Right forelimb (tissue), 1 donor: ENCODE measurements at places on chromosomes 2 and 18.

GRCh38 chr18:68267583-68267982 lies 447.3 kb downstream of the TMX3 start:
- DNase-seq: no peak

DNA sequence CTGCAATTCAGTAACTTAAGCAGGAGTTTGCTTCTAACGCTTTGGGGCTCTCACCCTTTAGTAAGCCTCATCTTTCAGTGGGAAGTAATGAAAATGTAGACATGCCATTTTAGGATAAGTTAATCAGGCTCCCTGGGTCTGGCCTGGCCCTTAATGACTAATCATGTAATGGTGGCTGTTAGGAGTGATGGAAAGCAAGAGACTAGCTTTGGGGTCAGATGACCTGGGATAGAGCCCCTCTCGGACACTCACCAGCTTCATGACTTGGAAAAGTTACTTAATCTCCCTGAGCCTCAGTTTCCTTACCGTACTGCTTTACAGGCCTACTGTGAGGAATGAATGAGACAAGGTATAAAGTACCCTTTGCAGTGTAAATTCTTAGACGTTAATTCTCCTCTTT lies 194.4 kb downstream of the LPIN1 start:
- no peak for DNase-seq

- no peak for DNase-seq
Measured at GRCh38 chr2:201673546-201673945, 24.9 kb downstream of the MPP4 start.

DNA sequence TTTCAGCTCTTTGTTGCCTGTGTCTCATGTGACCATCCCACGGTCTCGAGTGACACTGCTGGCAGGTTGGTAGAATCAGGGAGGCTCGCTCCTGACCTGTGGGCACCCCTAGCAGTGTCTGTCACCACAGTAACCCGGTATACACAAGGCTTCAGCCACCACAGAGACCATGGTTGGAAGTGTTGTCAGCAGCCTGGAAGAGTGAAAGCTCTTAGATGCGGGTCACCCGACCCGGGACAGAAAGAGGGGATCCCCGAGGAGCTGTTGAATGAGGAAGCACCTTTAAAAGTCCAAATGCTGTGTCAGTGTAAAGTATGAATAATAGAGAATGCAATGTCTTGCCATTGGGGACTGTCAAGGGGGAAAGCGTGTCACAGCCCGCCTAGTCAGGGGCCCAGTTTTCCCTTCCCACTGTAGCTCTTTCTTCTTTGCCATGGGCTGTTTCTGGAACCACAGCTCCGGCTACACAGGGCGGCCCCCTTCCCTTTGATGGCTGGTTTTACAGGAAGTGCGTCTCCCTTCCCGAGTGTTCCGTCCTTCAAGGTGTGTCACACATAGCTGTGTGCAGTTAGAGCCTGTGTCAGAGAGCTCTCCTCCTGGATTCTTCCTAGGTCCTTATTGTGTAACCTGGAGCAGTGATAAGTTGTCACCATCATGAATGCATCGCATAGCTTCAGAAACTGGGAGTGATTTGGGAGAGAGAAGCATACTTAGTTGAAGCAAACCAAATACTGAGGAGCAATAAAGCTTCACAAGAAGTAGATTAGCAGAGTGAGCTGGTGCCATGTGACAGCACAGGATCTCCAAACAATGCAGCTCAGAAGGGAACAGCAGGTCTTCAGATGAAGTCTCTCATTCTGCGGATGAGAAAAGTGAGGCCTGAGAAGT lies 81.4 kb downstream of the MTCL1 start:
- DNase-seq: no peak

DNA sequence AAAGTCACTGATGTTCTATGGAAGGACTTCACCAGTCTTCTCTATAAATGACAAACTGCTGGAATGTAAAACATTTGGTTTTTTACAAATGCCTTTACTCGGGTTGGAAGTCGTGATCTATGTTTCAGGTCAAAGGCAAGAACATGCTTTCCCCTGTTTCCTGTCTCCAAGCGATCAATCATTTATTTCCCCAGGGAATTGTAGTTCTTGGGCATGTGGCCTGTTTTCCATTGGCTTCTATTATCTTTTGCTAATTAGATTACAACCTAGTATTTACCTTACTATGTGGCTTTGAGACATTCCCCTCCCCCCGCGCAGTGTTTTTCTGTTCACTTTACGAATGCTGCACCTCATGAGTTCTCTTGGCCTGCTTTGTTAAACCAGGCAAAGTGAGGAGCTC lies 684.2 kb downstream of the EPHA4 start:
- no peak for DNase-seq

GRCh38 chr2:104402825-104403224 lies 451.1 kb upstream of the POU3F3 start:
- DNase-seq: no peak

- no peak for DNase-seq
Measured at GRCh38 chr2:126835831-126836230, 62.9 kb upstream of the TEX51 start.

GRCh38 chr18:37440206-37440605 lies 125.4 kb downstream of the CELF4 start:
- DNase-seq: no peak

GRCh38 chr2:60221098-60221497 lies 332.4 kb downstream of the BCL11A start:
- DNase-seq: no peak

- DNase-seq: no peak
Measured at GRCh38 chr18:70994116-70994515, 705.3 kb downstream of the SOCS6 start.

- DNase-seq: no peak
Measured at GRCh38 chr2:74843433-74843832, 9.5 kb downstream of the HK2 start.

DNA sequence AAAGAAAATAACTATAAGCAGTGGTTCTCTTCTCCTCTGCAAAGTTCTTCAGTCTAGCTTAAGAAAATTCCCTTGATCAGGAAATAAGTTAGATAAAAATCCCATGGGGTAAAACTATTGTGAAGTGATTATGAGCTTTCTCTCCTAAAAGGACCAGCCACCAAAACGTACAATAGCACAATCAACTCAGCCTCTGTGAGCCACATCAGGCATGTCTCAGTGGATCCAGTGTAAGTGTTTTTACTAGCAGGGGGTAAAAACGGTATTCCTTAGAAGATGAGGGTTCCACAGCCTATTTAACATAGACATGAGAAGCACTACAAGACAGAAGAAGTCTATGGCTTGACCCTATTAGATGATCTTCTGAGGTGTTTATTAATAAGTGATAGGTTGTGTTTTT lies 503.2 kb downstream of the PIK3C3 start:
- DNase-seq: no peak

- DNase-seq: no peak
Measured at GRCh38 chr2:15760232-15760910, 168.7 kb downstream of the DDX1 start.

- no peak for DNase-seq
Measured at GRCh38 chr2:217047631-217048030, 187.8 kb upstream of the TNP1 start.

- DNase-seq: no peak
Measured at GRCh38 chr2:16392647-16393499, 272.8 kb downstream of the CYRIA start.

DNA sequence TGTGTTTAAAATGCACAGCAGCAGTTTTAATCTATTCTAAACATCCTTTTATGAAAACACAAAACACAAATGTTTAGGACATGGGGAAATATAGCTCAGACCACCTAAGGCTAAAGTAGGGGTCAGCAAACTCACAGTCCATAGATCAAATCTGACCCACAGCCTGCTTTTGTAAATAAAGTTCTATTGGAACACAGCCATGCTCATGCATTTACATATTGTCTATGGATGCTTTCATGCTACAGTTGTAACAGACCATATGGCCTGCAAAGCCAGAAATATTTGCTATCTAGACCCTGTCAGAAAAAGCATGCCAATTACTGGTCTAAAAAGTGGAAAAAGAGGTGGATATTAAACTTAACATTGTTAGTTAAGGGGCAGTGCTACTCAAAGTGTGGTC lies 1105.4 kb upstream of the KLHL29 start:
- no peak for DNase-seq

GRCh38 chr2:181553244-181553643 lies 96.1 kb downstream of the ITGA4 start:
- DNase-seq: no peak

DNA sequence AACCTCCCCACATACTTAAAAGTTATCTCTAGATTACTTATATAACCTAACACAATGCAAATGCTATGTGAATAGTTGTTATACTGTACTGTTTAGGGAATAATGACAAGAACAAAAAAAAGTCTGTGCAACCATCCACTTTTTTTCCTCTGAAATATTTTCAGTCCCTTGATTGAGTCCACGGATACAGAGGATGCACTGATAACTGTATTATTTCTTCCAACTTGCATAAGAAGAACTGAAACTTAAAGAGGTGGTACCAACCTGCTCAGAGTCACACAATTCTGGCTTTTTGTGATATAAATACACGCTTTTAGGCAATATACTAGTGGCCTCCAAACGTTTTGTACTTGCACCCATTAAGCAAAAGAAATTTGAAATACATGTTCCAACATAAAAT lies 1.4 kb downstream of the SMC6 start:
- no peak for DNase-seq

DNA sequence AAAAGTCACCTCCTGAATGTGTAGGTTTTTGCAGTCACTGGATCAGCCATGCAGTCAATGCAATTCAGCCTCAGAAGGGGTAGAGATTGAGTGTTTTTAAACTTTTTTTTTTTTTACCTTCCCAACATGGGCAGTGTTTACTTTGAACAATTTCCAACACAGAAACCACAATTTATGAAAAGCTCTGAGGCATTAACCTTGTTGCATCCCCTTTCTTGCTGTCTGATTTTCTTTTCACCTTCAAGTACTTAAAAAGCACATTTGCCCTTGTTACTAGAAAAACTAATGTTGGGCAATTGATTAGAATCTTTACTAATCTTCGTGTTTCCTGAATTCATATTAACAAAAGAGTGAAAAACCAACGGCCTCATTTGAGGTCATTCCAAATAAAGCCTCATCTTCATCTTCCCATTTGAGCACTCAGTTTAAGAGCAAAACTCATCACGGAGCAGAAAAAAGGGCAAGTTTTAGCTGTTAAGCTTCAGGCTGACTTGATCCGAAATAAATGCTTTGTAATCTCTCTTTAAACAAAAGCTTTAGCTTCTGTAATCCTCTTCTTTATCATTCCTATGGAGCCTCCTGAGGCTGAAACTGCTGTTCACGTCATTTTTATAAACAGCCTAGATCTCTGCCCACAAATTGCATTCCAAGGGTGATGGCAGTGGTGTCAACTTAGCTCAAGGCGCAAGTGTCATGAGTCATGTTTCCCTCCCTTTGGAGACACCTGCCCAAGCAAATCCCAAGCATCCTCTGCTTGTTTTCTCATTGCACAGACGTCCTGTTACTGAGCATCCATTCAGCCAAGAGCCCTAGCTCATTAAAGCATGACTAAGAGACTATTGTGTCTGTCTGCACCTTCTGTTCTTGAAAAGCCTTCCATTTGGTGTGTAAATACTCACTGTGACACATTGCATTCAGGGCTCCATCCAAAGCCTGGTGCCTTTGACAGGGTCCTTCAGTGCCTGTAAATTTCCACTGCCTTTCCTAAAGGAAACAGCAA lies 107.7 kb downstream of the HNMT start:
- no peak for DNase-seq

GRCh38 chr18:22856870-22857269 lies 76.3 kb upstream of the RBBP8 start:
- no peak for DNase-seq

GRCh38 chr2:27308359-27308881 lies at the start of gene UCN:
UCN (minus strand) TSS chr2:27308445; CDS start chr2:27307895, 550 bp downstream.
- peak; percentile 74 for DNase-seq

GRCh38 chr2:240328526-240328925 lies 106.9 kb upstream of the GPC1 start:
- DNase-seq: no peak

- DNase-seq: no peak
Measured at GRCh38 chr2:32135409-32135808, 30.3 kb upstream of the SLC30A6 start.

GRCh38 chr2:190713471-190713870 lies 64.6 kb downstream of the NAB1 start:
- DNase-seq: no peak

- no peak for DNase-seq
Measured at GRCh38 chr2:27485496-27485895, 4.0 kb downstream of the IFT172 start.

- DNase-seq: no peak
Measured at GRCh38 chr2:113724010-113724409, 32.4 kb downstream of the SLC35F5 start.

GRCh38 chr2:160970052-160970965 lies 189.9 kb upstream of the TANK start:
- peak; percentile 59 for DNase-seq

DNA sequence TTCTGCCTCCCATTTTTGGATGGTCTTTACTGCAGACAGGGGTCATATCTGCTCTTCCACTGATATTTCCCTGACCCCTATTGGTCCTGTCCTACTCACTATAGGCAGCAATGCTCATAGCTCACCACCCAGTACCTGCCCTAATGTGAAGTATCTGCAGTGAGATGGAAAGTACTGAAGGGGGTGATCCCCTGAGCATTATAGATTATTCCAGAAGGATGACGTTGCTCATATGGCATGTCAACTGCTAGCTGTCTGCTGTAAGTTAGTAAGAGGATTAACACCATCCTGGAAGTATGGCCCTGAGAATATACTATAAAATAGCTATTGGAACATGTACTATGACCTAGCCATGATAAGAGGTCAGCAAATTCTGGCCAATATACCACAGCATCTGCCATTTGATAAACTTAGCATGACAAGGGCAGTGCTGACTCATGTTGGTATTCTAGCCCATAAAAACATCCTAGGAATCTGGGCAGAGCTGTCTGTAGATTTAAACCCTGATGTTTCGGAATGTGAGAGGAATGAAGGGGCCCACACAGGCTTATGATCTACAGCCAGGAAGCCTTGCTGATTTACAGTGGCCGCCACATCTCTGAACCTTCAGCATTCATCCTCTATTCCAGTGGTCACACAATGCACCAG lies 451.4 kb downstream of the TNS1 start:
- no peak for DNase-seq

DNA sequence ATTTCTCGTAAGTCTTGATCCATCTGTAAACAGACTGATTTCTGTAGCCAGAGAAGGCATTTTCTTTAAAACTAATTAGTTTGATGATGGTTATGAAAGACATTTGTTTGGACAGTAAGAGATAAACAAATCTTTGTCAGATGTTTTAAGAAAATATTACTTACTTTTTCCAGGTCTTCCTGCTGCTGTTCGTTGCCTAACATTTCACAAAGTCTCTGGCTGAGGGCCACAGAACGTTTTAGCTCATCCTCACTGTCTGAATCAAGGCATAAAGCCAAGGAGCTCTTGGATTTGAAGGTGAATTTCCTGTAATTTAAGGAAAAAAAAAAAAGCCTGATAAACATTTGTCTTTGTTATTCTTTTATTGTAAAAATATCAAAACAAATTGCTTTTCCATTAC lies 57.8 kb downstream of the VIL1 start:
- DNase-seq: no peak

GRCh38 chr2:120985174-120985996 lies 249.7 kb downstream of the GLI2 start:
- DNase-seq: no peak

DNA sequence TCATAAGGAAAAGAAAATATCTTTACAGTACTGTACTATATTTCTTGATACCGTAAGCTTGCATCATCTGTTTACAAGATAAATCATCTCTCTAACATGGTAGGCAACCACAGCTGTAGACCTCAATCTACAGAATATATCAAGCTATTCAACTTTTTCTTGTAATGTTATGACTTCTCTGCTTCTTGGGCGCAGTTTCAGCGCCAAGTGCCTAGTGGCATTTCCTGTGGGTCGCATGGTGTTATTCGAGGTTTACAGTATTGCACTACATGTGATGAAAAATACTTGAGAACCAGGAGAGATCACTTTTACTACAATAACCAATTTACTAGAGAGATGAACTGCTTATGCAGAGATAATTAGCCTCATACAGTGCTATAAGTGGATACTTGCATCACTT lies 34.0 kb upstream of the SESTD1 start:
- no peak for DNase-seq
